Urothelium cell line (cell line): ENCODE measurements at places on chromosomes 1 and 21.
A peak's percentile ranks its signal among the peaks of the same experiment; 100 is the strongest.

DNA sequence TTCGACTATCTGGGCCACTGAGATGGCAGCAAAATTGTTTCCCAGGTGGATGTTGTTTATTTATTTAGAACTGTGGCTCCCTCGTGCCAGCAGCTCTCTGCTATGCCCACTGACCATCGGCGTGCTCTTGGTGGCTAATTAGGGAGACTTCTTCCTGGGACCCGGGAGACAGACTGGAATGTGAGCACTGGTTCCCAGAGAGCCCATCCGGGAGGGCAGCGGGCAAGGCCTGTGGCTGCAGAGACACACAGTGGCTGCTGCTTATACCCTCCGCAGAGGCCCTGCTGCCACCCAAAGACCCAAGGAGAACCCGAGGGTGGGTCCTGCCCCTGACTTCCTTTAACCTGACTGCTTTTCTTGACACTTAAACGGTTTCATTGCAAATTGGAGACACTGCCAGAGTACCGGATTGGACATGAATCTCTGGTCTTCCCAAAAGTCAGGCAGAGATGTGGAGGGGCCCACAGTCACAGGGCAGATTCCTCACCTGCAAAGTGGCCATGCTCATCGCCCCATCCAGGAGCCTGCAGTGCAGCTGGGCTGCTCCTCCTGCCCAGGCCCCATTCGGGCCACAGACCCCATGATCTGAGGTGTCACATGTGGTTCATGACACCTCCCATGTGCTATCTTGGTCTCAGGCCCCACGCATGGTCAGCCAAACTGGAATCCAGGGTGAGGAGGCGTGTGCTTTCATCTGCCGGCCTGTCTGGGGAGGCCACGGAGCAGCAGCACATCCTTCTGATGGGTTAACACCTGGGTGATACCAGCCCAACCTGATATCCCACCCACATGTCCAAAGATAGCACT, 5.7 kb upstream of the MATN1 start:
- DNase-seq: no peak

DNA sequence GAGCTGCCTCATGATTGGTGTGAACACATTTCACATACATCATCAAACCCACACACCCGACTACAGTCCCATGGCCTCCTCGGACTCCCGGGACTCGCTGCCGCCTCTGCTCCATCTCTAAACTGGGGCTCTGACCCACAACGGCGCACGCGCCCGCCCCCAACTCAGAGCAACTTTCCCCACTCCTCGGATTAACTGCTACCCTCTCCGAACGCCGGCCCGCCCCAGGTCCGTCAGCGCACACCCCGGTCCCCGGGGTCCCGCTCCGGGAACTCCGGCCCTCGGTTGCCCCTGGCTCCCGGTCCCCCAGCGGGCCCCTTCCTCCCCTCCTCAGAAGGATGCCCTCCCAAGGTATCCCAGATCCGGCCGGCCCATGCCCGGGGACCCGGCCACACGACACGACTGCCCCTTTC, 740 bp downstream of the DSTYK start:
- DNase-seq: no peak

GRCh38 chr1:85494904-85495266, 29.9 kb upstream of the DDAH1 start:
- no peak for DNase-seq

DNA sequence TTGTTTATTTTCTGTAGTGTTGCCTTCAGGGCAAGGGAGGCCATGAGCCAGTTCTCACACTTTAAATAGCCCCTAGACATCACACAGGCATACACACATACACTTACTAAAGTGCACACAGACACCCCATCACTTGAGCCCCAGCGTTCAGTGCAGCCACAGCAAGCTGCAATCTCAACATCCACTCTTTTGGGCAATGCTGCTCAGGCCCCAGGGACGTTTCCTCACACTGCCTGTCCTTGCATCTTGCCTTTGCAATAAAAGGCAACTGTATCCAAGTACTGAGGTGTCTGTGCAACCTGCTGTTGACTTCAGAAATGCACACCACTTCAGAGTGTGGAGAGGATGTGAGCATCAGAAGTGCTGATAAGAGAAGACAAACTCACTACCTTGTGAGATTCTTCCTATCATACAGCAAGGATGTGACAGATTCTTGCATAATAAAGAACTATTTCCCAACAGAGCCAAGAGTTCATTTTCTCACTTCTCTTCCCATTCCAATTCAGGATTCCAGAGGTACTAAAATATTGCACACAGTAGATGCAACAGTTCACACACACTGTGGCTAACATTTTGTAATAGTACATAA, 36.2 kb downstream of the IRF2BP2 start:
- no peak for DNase-seq

- DNase-seq: peak; percentile 79
These were observed 602 bp upstream of the RIMKLA start for GRCh38 chr1:42379794-42380585.
